ENCODE measurements at places on chromosomes 5 and 9. TPM values are rescaled to one million over a fixed set of nuclear protein-coding genes. Genes with fewer than 3 reads are reported as not detected.

DNA sequence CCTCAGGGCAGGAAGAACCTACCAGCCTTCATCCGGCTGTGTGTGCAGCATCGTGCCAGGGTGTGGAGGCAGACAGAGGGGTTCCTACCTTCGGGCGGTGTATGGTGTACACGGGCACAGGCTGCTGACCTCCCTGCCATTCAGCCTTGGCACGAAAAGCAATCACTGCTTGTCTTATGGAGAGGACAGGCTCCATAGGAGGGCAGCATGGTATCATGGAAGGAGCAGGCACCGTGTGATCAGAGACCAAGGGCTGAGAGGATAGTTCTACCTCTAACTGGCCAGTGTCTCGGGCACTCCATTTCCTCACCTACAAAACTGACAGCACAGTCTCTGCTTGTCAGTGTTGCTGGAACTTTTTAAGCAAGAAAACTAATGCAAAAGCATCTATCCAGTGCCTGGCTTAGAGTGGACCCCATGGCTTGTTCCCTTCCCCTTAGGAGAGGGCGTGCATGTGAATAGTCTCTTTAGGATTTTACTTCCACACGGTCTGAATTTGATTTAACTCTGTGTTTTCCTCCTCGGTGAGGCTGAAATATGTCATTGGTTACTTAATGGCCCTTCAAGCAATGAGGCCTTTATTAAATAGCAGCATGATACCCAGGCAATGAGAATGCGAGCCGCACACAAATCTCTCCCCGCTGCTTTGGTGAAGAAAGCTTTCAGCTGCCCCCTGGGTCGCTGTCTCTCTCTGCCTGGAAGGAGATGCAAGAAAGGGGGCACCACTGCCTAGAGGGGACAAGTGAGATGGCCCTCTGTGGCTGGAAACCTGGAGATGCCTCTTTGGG is 22.2 kb downstream of the TTLL11 start:
- no peak for DNase-seq

DNA sequence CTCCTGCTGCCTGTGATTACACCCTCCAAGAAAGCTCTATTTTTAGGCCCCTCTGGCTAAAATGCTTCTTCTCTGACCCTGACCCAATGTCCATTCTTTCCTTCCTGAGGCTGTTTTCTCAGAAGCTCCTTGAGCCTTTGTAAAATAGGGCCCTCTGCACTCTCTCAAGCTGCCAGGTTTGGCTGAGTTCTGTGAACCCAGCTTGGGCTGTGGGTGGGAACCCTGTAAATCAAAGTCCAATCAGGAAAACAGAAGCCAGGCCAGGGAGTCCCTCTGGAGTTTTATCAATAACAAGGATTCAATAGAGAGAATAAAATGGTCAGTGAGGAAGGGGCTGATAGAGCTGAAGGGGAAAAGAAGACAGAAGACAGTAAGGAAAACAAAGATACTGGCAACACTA is 43.7 kb upstream of the ERCC6L2 start:
- DNase-seq, result no peak

The TCF7 gene
- under 0.01 TPM for total RNA-seq

GRCh38 chr5:143404416-143405062 is 1.1 kb upstream of the NR3C1 start:
- DNase-seq, result peak; percentile 89

DNA sequence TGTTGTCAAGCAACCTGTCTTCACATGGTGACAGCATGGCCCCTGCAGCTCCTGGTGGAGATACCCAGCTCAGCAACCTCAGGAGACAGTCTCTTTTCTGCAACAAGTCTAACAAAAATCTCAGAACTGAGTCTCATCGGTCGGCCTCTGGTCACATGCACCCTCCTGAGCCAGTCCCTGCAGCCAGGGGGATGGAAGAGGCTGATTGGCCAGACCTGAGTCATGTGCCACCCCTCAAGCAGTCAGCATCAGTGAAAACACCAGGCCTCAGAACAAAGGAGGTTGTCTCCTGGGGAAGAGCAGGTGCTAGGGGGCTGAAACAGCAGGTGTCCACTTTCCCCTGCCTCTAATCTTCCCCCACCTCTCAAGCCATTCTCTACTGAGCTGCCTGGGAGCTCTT is 54.4 kb downstream of the SMIM23 start:
- DNase-seq, result no peak

The SLC36A2 gene
- not detected for total RNA-seq

DNA sequence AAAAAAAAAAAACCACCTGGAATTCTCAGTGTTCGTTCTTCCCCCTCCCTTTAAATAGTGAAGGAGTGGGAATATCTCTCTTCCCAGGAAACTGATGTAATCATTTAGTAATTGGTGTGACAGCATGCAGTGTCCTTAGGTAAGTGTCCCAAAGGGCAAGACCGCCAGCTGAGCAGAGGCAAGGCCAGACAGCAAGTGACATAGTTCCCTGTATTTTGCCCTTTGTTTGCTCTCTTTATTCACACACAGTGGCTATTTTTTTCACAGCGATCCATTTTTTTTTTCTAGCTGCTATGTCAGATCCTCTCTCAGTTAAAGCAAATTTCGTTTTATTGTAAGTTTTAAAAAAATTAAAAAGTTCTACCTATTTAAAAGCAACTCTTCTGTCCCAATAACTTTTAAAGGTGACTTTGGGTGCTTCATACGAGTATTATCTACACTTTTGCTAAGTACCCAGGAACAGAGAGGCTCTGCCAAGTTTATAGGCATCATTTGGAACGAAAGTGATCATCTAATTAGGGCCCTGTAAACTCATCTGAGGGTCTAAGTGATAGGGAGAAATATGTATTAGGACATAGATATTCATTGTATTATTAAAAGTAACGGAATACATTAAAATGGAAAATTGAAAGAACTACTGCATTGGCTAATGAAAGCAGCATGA is 98.2 kb upstream of the ALDH1A1 start:
- DNase-seq, result no peak

The RNF180 gene
- 1.1 TPM for total RNA-seq

DNA sequence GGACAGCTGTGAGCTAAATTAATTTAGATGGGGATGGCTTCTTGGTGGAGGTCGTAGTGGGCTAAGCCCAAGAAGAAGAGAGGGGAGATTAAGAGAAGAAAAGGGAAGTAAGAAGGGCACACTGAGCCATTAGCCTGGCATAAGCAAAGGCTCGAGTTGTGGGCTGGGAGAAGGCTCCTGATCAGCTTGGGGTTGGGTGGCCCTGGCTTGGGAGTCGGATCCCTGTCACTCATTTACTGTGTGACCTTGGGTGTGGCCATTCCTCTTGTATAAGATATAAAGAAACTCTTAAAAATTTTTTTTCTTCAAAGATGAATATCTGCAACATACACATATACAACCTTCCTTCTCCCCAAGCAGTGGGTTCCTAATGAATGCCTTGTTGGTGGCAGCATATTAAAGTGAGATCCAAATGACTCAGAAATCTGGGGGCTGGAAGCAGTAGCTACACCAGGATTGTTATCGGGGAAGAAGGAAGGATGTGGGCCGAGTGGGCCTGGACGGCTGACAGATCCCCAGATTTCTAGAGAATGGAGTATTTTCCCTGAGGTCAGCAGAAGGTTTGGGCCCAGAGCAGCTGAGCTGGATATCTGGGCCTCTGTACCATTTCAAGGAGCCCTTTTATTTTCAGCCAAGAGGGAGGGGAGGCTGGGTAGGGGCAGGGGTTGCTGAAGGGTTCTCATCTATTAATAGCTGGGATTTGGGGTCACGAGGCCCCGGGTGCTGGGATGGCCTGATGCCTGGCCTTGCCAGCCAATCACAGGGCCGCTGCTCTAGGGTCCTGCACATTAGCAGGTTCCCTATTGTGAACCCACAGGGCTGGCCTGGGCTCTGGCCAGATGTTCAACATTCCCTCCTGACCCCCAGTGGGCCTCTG is 52.1 kb downstream of the PPARGC1B start:
- peak; percentile 53 for DNase-seq

GRCh38 chr9:135705376-135705775 is 3.4 kb downstream of the KCNT1 start:
- no peak for DNase-seq

- DNase-seq, result peak; percentile 88
Observed at GRCh38 chr5:95781101-95781583, 41.4 kb downstream of the GLRX start.

DNA sequence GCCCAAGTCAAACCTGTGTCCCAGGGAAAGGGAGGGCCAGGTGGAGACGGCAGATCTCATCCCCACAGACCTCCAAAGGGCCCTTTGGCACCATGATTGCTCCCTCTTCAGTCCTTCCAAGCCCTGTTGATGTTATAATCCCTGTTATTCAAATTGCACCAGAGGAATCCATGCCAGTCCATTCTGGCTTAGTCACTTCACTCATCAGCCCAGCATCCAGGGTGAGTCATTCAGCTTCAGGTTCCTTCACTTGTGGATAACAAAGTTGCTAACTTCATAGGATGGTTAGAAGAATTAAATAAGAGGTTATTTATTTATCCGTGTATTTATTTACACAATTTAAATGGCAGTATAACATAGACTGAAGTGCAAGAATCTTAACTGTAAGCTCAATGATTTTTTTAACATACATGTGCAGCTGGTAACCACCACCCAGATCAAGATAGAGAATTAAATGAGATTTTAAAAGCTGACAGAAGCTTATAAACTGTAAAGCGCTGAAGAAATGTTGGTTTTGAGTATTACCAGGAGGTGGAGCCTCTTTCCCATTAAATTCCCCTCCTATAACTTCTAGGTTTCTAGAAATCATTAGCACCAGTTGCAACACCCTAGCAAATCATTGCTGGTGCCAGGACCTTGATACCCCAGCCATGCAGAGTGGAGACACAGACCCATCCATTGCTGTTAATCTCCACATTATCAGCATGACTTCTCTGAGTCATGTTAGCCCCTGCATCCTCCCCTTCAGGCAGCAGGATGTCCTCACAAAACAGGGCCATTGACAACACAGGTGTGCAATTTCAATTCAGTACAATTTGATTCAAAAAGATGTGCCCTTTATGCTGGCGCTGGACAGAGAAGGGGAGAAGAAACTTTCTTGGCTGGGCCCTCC is 77.4 kb downstream of the SEC61B start:
- DNase-seq, result peak; percentile 71

DNA sequence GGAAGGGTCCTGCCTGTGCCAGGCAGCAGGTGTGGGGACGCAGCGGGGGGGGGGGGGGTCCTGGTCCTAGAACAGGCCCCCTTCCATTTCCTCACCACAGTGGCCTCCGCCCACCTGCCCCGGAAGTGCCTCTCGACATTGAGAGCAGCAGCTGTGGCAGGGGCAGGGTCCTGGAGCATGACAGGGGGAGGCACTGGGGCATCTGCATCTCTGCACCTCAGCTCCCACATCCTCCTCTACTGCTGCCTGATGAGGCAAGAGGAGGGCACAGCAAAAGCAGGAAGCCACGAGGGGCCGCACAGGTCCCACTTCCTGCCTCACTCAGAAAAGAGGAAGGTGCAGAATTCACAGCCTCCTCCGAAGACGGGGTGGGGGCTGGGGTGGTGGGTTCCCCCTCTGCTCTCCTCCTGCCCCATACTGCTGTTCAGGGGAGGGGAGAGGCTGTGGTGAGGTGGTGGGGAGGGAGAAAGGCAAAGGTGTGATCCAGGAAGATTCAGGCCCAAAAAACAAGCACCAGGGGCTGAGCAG is 14.8 kb downstream of the AKNA start:
- DNase-seq, result peak; percentile 28

The CD274 gene
- 4.4 TPM for total RNA-seq

DNA sequence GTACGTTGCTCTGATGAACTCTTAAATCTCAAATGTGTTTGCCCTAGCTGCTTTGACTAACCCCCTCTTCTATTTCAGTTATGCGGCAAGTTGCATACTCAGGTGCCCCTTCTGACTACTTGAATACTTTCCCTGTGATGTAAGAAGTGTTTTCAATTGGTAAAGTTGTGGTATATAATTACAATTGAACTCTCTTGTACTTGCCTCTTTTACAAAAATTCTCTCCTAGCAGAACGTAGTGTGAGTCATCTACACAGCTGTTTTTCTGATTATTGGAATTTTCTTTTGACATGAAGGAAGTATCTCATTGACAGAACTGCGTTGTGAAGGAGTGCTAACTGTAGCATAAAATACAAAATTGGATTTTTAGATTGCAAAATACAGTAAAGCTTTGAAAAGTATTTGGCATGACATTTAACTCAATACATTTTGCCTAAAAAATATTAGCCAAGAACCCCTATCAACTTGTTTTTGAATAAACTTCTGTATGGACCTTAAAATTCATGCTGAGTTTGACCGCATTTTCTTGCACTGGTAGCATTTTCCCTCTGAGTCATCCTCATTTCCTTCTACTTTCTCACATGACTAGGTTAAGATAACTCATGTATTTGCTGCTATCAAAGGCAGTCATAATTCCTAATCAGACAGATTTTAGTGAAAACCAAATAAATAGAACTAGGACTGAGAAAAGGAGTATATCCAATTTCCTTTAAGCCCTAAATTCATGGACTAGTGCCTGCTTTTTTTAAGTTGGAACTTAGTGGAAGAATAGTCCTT is 6.3 kb downstream of the CRHBP start:
- no peak for DNase-seq

The EXD3 gene
- total RNA-seq, result 18.7 TPM

The B4GALT1 gene
- 13.1 TPM for total RNA-seq

- DNase-seq, result no peak
Observed at GRCh38 chr9:86122311-86122710, 23.0 kb upstream of the GOLM1 start.

DNA sequence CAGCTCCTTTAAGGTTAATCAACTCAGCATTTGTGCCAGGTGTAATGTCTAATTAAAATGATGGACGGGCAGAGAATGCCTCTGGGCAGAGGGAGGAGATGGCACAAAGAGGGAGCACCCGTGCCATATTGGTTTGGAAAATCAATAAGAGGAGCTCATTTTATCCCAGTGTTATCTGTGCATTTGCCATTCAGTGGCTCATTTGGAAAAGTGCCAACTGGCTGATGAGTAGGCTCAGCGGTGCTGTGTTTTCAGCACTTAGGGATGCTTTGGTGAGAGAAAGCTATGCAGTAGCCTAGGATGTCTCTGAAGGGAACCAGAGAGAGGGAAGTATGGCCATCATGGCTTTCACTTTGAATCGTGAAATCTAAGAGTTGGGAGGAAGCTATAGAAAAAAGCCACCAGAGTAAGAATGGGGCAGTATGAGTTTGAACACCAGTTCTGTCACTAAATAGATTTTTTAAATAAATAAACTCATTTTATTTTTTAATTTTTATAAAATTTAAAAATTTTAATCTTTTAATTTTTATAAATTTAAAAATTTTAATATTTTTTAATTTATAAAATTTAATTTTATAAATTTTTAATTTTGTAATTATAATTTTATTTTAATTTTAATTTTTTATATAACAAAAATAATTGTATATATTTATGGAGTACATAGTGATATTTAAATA is 472.8 kb downstream of the BRINP1 start:
- no peak for DNase-seq
